Breast epithelium (tissue), 4 donors: ENCODE measurements at places on chromosomes 2 and 18. TPM values are rescaled to one million over a fixed set of nuclear protein-coding genes. Genes with fewer than 3 reads are reported as not detected.
A peak's percentile ranks its signal among the peaks of the same experiment; 100 is the strongest.

DNA sequence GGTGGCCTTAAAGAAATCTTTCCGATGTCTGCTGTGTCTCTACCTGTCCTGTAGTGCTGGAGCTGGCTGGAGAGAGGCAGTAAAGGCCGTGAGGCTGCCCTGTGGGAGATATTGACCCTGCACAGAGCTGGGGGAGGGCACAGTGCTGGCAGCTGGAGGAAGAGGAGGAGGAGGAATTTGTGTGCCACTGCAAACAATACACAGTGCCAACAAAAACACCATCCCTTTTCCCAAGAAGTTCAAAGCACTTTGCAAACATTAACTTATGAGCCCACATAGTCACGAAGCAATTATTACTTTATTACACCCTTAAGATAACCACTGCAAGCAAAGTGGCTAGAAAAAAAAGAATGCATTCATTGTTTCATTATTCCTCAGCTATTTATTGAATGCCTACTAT, 45.0 kb upstream of the CYTIP start:
- no peak for DNase-seq
- no peak overlapping the region for H3K4me3 ChIP-seq
- H3K4me1 ChIP-seq = no peaks in the 10 kb centered on the region

- H3K4me1 ChIP-seq = no peaks in the 10 kb centered on the region
- no peaks in the 10 kb centered on the region for H3K27me3 ChIP-seq
- no peak for DNase-seq
- no peaks in the 10 kb centered on the region for H3K36me3 ChIP-seq
Measured at GRCh38 chr2:47334356-47335136, 68.4 kb upstream of the MSH2 start.

DNA sequence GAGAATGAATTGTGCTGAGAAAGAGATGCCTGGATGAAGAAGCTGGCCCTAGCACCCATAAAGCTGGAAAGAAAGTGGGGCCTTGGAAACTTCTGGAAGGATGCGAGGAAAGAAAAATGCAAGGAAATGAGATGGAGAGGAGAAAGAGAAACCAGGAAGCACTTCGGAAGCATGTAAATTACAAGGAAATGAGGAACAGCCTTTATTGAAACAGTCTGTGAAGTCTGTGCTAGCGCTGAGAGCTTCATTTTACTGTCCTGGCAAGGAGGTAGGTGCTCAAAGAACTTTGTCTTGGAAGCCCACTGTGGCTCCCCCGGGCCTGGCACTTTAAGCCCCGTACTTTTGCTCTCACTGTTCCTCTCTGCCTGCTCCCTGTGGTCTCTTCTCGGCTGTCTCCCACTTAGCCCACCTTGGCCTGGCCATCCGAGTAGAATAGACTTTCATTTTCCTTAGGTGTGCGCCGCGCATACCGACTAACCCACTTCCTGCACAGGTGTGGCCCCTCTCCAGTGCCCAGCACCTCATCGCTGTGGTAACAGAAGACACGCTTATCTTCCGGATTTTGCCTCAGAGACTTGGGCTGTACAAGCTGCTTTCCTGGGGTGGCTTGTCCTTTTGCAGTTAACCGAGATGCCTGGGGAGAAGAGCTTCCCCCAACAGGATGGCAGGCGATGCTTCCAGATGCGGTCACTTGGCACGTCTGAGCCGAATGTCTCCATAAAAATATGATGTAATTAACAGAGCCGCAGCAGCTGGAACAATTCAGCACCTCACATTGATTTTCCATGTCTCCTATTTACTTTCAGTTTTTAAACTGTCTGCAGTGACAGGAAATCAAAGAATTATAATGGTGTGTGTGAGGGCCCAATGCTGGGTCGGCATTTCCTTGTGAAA, 199.6 kb downstream of the HRH4 start:
- H3K27ac ChIP-seq = peak overlapping the region; percentile 64
- H3K4me1 ChIP-seq = no peaks in the 10 kb centered on the region
- peak; percentile 22 for DNase-seq

GRCh38 chr2:142130111-142131009, 456 bp downstream of the LRP1B start:
- H3K4me1 ChIP-seq = no peaks in the 10 kb centered on the region
- H3K4me3 ChIP-seq = peak overlapping the region; percentile 74
- peak; percentile 66 for DNase-seq
- H3K27ac ChIP-seq = peak overlapping the region; percentile 52
- H3K36me3 ChIP-seq = no peaks in the 10 kb centered on the region

GRCh38 chr2:36951574-36951973, 14.8 kb downstream of the STRN start:
- no peak overlapping the region for H3K4me3 ChIP-seq
- peak overlapping the region; percentile 9 for H3K27ac ChIP-seq
- H3K36me3 ChIP-seq = no peaks in the 10 kb centered on the region

GRCh38 chr18:57983472-57983871, 60.6 kb upstream of the NEDD4L start:
- no peak for DNase-seq
- H3K4me1 ChIP-seq = peaks cover 7% of the 10 kb centered on the region
- H3K27me3 ChIP-seq = no peaks in the 10 kb centered on the region
- H3K4me3 ChIP-seq = no peak overlapping the region
- no peak overlapping the region for H3K27ac ChIP-seq

DNA sequence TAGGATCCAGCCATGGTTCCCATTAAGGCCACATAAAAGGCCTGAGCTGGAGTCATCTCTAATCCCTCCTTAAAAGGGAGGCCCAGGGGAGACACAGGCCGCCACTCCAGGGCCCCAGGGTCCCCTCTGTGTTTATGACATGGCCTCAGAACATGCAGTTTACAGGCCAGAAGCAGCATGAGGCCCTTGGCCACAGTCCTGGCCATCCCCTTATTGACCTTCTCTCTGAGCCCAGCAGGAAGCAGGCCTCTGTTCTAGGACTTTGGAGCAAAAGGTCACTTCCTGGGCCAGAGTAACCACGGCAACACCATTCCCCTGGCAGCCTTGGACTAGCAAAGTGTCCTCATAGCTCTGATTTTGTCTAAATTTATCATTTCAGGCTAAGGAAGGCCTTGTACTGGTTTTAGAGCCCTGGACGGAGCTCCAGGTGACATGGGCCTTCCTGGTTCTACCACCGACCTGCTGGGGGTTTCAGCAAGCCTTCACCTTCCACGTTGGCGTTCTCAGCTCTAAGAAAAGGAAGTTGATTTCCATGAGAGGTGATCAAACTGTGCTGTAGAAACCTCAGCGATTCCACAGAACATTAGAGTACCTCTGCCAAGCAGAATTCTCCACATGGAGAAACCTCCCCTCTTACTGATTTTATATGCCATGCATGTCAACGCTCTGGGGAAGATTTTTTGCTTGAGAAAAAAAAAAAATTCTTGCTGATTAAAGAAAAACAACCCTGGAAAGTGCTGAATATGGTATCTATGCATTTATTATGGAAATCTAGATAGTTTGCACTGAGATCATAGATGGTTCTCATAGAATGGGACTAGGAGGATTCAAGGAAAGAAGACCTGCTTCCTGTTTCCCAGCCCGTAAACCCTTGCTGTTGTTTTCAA, 53.7 kb downstream of the HS1BP3 start:
- peak; percentile 66 for DNase-seq
- H3K27me3 ChIP-seq = no peaks in the 10 kb centered on the region
- H3K4me3 ChIP-seq = no peak overlapping the region
- H3K36me3 ChIP-seq = no peaks in the 10 kb centered on the region

DNA sequence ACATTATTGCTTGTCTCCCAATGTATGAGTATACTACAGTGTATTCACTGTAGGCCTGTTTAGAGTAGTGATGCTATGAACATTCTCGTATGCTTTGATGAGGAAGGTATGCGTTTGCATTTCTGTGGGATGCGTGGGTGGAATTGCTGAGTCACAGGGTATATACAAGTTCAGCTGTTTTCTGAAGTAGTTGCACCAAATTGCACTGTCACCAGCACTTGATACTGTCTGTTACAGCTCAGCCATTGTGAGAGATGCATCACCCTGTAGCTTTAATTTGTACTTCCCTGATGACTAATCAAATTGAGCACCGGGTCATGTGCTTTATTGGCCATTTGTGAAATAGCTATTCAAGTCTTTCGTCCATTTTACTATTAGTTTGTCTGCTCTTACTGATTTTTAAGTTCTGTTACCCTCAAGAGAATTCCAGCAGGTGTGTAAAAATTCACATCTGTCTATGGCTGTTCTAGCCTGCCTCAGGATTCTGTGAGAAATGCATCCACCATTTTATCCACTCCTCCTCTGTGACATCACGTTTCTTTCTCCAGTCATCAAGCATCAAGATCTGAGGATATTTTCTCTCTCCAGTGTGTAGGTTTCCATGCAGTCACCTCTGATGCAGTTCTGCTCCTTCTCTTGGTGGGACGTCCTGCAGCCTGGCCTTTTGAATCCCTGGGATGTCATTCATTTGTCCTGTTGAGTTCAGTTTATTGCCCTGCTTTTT, 72.5 kb downstream of the DGKD start:
- no peaks in the 10 kb centered on the region for H3K27me3 ChIP-seq
- H3K27ac ChIP-seq = no peak overlapping the region
- H3K4me3 ChIP-seq = no peak overlapping the region
- DNase-seq = no peak

Gene ZNF396
- 4.3 TPM for total RNA-seq

DNA sequence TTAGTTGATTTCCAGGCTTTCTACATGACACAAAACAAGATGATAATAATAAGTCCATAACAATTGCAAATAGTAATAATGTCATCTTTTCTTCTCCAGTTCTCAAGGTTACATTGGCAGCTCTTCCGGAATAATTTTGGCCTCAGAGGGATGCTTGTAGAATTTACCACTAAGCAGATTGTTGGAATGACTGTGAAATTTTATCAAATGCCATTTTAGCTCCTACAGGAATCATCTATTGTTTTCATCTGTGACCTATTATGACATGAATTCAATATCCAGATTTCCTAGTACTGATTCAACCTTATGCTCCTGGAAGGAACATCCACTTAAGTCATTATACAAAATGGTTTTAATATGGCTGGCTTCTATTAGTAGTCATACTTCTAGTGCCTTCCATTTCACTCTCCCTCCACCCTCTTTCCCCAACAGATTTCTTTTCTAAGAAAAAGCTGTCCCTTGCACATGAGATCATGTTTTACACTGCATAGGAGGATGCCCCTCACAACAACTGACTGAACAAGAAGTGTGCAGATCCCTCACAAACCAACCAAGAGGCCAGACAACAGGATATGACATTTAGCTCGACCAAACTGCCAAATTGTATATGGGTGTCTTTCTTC, 200.0 kb downstream of the DNER start:
- H3K27me3 ChIP-seq = no peaks in the 10 kb centered on the region
- no peak for DNase-seq
- H3K27ac ChIP-seq = no peak overlapping the region
- no peak overlapping the region for H3K4me3 ChIP-seq

Gene SATB2
- total RNA-seq = 2.3 TPM

DNA sequence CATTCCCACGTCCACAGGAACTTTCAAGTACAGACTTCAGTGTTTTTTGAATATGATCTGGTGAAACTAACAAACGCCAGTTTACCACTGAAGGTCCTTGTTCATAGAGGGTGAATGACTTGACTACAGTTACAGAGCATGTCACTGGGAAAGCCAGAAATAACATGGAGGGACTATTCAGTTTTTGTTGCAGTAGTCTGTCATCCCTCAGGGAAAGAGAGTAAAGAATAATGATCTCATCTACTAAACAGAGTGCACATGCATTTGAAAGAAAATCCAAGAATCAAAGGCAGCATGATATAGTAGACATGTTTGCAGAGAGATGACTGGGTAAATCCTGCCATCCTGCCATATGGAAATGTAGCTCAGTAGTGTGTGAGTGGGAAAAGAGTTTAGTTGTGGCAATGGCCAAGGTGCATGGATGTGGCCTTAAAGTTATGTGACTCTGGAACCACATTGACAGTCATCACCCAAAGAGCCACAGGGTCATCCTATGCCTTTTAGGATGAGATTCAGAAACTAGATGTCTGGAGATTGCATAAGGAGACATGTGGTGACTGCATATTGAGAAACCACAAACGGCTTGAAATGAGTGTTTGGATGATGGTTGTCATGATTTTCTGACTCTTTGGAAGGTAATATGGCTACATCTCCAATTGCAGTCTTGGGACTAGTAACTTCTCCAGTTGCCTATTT, 125.3 kb upstream of the ZEB2 start:
- no peak overlapping the region for H3K27ac ChIP-seq
- H3K36me3 ChIP-seq = no peaks in the 10 kb centered on the region
- H3K4me3 ChIP-seq = no peak overlapping the region
- DNase-seq = no peak

- peak overlapping the region; percentile 82 for H3K27ac ChIP-seq
- H3K4me3 ChIP-seq = no peak overlapping the region
- H3K36me3 ChIP-seq = no peaks in the 10 kb centered on the region
Measured at GRCh38 chr2:160238392-160238791, 38.3 kb upstream of the ITGB6 start.

GRCh38 chr18:926946-927345, 22.3 kb downstream of the ADCYAP1 start:
- H3K4me3 ChIP-seq = no peak overlapping the region
- H3K4me1 ChIP-seq = no peaks in the 10 kb centered on the region
- no peaks in the 10 kb centered on the region for H3K36me3 ChIP-seq
- no peaks in the 10 kb centered on the region for H3K27me3 ChIP-seq
- H3K27ac ChIP-seq = no peak overlapping the region

DNA sequence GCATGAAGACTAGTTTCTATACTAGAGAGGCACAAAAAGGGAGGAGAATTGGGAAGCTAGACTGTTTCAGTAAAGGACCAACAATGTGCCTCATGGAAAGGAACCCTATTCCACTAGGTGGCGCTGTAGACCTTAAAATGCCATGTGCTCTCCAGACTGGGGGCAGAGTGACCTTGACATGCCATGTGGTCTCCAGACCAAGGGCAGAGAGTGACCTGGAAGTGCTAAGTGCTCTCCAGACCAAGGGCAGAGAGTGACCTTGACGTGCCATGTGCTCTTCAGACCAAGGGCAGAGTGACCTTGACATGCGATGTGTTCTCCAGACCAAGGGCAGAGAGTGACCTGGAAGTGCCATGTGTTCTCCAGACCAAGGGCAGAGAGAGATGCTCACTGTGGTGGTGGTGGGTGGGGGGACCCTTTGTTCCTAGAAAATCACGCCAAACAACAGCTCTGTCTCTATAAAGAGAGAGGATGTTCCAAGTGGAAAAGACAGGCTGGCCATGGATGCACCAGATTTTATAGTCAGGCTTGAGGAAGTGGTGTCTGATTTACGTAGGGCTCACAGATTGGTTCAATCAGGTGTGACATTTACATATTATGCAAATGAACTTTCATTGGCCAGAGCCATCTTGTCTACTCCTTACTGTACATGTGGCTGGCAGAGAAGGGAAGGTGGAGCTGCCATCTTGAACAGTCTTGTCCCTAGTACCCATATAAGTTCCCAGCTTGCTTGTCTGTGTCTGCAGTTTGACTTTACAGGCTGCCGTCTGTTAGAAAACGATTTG, 344.0 kb upstream of the DDX18 start:
- no peak for DNase-seq
- no peaks in the 10 kb centered on the region for H3K4me1 ChIP-seq
- H3K27me3 ChIP-seq = no peaks in the 10 kb centered on the region
- no peaks in the 10 kb centered on the region for H3K36me3 ChIP-seq
